ENCODE measurements at places on chromosomes 2 and 18. TPM values are rescaled to one million over a fixed set of nuclear protein-coding genes. Genes with fewer than 3 reads are reported as not detected.

Gene C2orf81
- 0.59 TPM for total RNA-seq

Gene TRAF3IP1
- 4.9 TPM for total RNA-seq

Gene IL18RAP
- not detected for total RNA-seq

Gene SERPINB11
- total RNA-seq, result not detected

Gene UGT1A9
- not detected for total RNA-seq

Gene SETBP1
- total RNA-seq, result not detected

Gene IL36A
- not detected for total RNA-seq

Gene CTLA4
- total RNA-seq, result 0.30 TPM

Gene VSNL1
- total RNA-seq, result not detected

Gene MPV17
- total RNA-seq, result 120 TPM

Gene CAPN14
- total RNA-seq, result not detected

Gene KIF1A
- total RNA-seq, result 0.13 TPM

Gene ABHD1
- total RNA-seq, result not detected

Gene GCA
- total RNA-seq, result 11.3 TPM

Gene RTN4
- total RNA-seq, result 407 TPM

Gene LYPD6
- 3.9 TPM for total RNA-seq

Gene SAG
- not detected for total RNA-seq

Gene FOXD4L1
- not detected for total RNA-seq

Gene GCKR
- total RNA-seq, result 3.7 TPM

Gene PASK
- 4.3 TPM for total RNA-seq

Gene SIX2
- not detected for total RNA-seq

Gene GCG
- not detected for total RNA-seq

Gene MARCHF4
- 16.3 TPM for total RNA-seq

Gene GREB1L
- total RNA-seq, result 3.1 TPM

Gene PROKR1
- total RNA-seq, result not detected

Gene IRS1
- 0.05 TPM for total RNA-seq

Gene MAPK4
- not detected for total RNA-seq

Gene TM4SF20
- total RNA-seq, result not detected

Gene MFSD2B
- total RNA-seq, result 0.20 TPM

Gene C2orf76
- total RNA-seq, result 16.2 TPM

Gene CHRND
- not detected for total RNA-seq

Gene CCDC148
- not detected for total RNA-seq

Gene DLGAP1
- total RNA-seq, result 1.1 TPM

Gene DCDC2C
- total RNA-seq, result 0.60 TPM

Gene SOX11
- not detected for total RNA-seq

Gene HTR2B
- total RNA-seq, result 0.64 TPM

Gene TRIM43
- total RNA-seq, result not detected

Gene ZNF519
- 2.2 TPM for total RNA-seq

Gene SPIRE1
- total RNA-seq, result 23.2 TPM

Gene RGPD4
- total RNA-seq, result not detected

Gene CDH19
- total RNA-seq, result not detected

Gene HOXD13
- not detected for total RNA-seq

Gene LRRC30
- not detected for total RNA-seq

Gene LCT
- total RNA-seq, result not detected

Gene HOXD9
- total RNA-seq, result 13.6 TPM

Gene SERPINB3
- not detected for total RNA-seq

Gene NETO1
- not detected for total RNA-seq

Gene DOK6
- total RNA-seq, result under 0.01 TPM

Gene ZNF512
- 23.4 TPM for total RNA-seq

Gene TRMT61B
- 9.2 TPM for total RNA-seq

Gene APCDD1
- not detected for total RNA-seq

Gene HNRNPA3
- total RNA-seq, result 42.9 TPM

All from mammary microvascular endothelial cell (primary cell).